Cardiac fibroblast (primary cell): ENCODE measurements at places on chromosomes 7 and 10.

- no peak for DNase-seq
Observed at GRCh38 chr7:138610671-138611170, 90.4 kb downstream of the SVOPL start.

DNA sequence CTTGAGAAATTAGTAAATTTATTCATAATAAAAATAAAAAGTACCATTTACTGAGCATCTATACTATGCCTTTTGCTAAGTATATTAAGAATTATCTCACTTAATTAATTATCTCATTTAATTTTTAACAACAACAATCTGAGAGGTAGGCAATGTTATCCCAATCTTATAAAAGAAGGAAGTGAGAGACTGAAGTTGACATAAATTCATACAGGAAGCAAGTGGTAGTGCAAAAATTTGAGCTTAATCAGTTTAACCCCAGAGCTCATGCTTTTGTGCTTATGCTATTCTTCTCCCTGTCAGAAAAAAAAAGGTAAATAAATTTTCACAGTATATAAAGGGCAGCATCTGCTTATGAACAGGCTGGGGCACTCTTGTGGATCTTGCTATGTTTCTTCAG lies 2.7 kb upstream of the LIPF start:
- DNase-seq, result no peak

DNA sequence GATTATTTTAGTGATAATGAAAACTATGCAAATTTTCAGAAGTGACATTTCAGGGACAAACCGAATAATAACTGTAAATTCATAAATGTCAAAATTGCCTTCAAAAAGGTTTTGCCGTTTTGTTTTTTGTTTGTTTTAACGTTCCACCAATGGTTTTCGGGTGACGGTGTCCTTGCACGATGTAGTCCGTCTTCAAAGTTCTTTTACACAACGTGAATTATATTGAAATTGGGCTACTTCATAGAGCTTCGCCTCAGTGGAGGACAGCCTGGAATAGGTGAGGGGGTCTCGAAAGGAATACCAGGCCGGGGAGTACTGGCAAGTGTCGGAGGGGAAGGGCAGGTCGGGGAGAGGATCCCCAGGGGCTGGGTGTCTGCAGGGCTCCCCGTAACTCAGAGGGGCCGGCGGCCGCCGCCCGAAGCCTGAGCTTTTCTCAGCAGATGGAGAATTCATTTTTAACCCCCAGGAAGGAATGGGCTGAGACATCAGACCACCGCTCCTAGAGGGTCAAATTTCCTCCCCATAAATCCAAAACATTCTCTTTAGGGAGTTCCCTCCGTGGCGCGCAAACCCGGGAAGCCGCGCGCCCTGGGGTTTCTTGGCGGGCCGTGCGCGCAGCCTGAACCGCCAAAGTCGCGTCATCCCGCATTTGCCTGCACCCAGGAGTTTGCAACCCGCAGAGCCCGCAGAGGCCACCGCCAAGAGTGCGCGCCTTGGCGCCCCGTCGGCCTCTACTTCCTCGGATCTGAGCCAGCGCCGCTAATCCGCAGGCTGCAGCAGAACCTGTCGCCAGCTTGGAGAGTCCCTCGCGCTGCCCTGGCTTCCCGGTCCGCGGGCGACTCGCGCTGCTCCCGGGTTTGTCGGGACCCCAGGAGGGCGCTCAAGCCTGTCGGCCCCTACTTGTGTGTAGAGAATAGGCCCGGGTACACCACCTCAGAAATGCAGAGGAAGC lies 17.3 kb upstream of the EVX1 start:
- DNase-seq, result no peak

- no peak for DNase-seq
Observed at GRCh38 chr10:71354776-71355175, 35.7 kb downstream of the SLC29A3 start.

DNA sequence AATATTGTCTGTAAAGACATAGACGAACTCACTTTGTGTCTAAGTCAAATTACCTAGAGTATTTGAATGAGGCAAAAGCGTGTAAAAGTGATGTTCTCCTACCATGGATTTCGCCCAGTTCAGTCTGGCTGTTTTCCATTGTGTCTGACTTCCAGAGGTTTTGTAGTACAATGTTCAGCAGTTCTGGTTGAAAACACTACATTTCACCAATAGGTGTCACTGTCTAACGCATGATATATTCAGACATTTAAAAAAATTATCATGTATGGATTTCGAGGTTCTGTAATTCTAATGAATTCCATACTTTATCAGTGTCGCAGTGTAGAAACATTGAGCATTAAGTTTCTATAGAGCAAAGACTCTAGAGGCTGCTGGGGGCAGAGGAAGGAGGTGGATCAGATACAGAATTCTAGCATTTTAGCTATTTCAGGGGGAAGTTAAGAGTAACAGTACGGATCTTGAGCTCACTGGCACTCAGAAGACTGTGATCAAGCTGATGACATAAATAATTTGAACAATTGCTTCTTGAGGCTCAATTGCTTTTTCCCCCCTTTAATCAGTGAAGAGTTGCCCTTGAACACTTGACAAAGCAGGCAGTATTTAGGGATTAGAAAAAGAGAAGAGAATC lies 196.9 kb upstream of the RHOBTB1 start:
- peak; percentile 82 for DNase-seq

- no peak for DNase-seq
Observed at GRCh38 chr10:100790761-100791208, 45.4 kb downstream of the PAX2 start.

DNA sequence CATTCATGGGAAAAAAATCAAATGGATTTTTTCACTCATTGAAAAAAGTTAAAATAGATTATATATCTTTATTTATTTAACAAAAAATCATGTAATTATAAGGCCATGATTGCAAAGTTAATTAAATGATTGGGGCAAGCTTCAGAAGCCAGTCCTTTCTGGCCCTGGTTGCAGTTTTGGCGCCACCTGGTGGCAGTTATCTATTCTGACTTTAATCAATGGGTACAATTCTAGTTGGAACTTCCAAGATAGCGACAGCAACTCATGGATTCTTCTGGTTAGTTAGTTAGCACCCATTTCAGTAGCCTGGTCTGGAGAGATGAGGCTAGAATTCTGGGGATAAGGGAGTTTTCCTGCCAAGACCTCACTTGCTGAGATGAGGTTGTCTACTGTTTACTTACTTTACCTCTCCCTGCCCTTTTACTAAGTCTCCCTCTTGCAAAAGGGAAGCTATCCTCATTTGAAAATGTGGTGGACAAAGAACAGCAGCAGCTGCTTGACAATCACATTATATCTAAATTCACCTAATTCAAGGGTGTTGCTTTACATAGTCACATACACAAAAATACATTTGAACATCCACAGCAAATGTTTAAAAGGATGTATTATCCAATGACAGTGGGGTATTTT lies 42.3 kb downstream of the NOC3L start:
- peak; percentile 75 for DNase-seq

- no peak for DNase-seq
Observed at GRCh38 chr10:117260084-117260483, 19.2 kb downstream of the SLC18A2 start.

GRCh38 chr7:37417107-37417474 lies 31.6 kb downstream of the ELMO1 start:
- DNase-seq, result no peak

DNA sequence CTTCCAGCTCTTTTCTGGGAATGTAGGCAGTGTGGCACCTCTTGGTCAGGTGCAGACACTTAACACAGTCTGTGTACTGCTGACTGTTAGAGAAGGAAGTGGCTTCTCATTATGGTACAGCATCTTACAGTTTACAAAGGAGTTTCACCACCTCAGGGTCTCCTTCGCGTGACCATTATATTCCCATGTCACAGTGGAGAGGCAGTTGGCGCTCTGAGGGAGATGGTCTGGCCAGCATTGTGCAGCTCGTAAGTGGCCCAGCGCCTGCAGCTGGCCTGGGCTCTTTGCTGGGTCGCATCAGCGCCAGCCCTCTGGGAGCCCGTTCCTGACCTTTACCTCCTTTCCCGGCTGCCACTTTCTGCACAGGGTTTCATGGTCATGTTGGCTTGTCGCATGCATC lies 15.4 kb downstream of the TSPAN15 start:
- DNase-seq, result no peak

GRCh38 chr7:23454881-23455526 lies 15.3 kb downstream of the IGF2BP3 start:
- DNase-seq, result no peak

DNA sequence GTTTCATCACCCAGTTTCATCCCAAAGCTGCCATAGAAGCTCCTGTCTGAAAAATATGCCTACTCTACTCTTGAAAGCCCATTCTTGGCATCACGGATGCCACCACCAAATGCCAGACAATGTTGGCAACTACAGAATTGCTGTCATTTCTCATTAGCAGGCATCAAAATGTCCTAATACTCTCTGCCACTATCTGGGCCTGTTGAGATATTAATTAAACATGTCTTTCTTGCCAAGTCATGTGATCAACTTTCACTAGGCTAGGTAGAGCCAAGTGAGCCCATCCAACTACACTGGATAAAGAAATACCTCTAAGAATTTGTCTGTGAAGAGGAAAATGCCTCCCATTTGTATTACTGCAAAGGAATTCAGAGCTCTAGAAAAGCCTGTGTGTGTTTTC lies 1093.3 kb upstream of the C7orf33 start:
- no peak for DNase-seq

GRCh38 chr10:28295336-28295735 lies 7.5 kb downstream of the MPP7 start:
- no peak for DNase-seq

GRCh38 chr10:37784678-37785077 lies 72.7 kb downstream of the ZNF248 start:
- DNase-seq, result no peak

DNA sequence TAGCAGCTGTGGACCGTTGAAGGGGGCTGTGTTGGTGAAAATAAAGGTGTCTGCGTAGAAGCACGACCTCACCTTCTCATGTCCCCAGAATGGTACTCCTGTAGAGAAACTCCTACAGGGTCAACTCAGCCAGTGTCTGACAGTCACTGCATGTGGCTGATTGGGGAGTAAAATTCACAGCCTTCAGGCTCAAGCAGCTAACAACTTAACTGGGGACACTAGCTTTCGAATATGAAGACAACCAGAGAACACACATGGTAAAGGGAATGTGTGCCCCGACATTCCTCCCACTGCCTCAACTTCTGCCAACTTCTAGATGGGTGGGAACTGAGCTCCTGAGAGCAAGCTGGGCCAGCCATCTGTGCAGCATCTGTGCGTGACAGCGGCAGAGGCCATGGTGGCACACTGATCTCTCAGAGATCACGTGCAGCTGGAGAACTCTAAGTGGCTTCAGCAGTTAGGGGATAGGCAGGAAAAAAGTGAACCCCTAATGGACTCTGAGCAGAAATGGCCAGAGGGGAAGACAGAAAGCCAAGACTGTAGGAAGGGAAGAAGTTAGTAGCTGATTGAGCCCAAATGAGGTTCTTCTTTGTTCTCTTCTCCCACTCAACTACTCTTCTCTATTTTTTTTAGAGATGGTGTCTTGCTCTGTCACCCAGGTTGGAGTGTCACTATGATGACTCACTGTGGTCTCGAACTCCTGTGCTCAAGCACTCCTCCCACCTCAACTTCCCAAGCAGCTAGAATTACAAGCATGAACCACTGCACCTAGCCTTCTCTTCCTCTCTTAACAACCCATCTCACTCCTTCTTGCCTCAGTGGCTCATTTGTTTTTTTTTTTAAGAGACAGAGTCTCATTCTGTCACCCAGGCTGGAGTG lies 280.8 kb downstream of the ZEB1 start:
- no peak for DNase-seq

DNA sequence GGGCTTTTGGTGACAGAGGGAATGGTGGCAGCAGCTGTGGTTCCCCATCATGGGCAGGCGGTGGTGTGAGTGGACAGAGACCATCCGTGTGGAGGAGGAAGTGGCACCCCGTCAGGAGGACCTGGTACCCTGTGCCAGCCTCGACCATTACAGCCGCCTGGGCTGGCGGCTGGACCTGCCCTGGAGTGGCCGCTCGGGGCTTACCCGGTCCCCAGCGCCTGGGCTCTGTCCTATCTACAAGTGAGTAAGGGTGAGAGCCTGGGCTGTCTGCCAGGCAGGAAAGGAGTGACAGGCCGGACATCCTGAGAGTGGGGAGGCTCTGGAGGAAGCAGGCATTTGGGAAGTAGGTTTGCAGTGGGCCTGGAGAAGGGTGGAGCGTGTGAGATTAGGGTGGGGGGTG lies 2.9 kb upstream of the ZNF467 start:
- DNase-seq, result peak; percentile 70

- no peak for DNase-seq
Observed at GRCh38 chr7:118094044-118094443, 89.9 kb upstream of the LSM8 start.

DNA sequence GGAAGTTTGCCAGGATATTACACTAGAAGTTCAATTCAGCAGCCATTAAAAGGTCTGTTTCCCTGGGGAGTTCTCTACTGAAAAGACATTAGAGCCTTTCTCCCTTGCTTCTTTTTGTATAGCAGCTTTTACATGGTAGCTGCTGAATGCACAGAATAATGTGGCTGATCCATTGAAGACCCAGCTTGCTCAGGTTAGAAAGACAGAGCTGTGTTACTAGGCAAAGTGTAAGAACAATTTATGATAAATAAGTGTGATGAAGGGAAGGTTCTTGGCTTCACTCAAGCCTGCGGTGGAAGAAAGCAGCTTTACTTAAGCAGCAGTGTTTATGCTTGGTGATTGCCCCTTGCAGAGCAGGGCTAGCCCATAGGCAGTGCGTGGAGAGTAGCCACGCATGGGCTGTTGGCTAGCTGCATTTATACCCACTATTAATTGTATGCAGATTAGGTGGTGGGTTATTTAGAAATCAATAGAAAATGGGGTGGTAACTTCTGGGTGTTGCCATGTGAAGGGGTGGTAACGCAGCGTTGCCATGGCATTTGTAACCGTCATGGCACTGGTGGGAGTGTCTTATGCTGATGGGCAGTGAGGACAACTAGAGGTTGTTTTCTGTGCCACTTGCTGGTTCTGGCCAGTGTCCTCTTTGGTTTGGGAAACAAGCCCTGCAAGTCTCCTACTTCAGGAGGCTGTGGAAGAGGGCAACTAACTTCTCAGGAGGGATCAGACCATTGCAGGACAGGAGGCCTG lies 942.9 kb downstream of the NRG3 start:
- DNase-seq, result no peak

- DNase-seq, result peak; percentile 66
Observed at GRCh38 chr10:21934307-21934706, 69.2 kb downstream of the DNAJC1 start.

- no peak for DNase-seq
Observed at GRCh38 chr10:23886355-23886754, 322.6 kb upstream of the KIAA1217 start.

- peak; percentile 34 for DNase-seq
Observed at GRCh38 chr7:82423446-82423845, 20.1 kb downstream of the CACNA2D1 start.

DNA sequence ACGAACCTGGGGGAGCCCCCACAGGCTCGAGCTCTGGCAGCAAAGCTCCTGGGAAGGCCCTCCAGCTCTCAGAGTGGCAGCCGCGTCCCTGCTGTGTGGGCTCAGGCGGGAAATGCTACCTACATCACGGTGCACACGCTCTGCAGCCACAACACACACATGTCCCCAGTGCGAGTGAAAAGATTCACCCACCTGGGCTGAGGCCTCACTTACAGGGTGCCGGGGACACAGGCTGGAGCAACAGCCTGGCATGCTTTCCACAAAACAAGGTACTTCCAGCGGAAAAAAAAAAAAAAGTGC lies 410.4 kb upstream of the FOXK1 start:
- no peak for DNase-seq

- no peak for DNase-seq
Observed at GRCh38 chr7:47149208-47149839, 432.6 kb downstream of the TNS3 start.

- DNase-seq, result peak; percentile 44
Observed at GRCh38 chr7:101390901-101391301, 28.2 kb downstream of the COL26A1 start.

GRCh38 chr7:28055161-28055544 lies 125.4 kb downstream of the JAZF1 start:
- no peak for DNase-seq

GRCh38 chr10:2576892-2577291 lies 490.5 kb upstream of the PFKP start:
- no peak for DNase-seq
